ENCODE measurements at places on chromosomes 13 and 19.

- DNase-seq = no peak
Measured at GRCh38 chr19:45040059-45040771, 1.4 kb downstream of the CLASRP start.

DNA sequence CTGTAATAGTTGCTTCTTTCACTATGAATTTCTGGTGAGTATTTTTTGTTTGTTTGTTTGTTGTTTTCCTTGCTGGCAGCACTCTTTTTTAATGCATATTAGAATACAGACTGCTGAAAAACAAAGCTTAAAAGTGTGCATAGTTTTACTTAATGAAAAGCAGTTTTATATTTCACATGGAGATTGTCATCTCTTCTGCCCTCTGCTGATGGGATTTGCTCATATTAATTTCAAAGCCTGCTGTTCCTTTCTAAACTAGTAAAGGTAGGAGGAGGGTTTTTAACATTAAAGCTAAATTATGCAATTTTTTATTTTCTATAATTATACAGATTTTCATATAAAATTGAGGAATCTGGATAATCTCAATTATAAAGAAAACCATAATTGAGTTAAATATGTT, 692.6 kb upstream of the SLITRK1 start:
- DNase-seq = no peak

GRCh38 chr13:68940049-68940448, 1167.6 kb upstream of the ATXN8OS start:
- no peak for DNase-seq

DNA sequence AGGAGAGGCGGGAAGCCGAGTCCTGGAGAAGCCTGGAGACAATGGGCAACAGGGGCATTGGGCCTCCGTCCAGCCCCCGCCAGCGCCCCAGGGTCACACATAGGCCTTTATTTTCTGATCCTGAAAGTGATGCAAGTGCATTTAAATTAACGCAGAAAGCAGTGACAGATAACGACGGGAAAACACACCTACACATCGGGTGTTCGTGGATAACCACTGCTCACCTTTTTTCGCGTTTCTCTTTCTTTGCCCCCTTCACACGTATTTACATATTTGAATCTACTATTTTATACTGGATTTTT, 30.4 kb upstream of the GRTP1 start:
- no peak for DNase-seq

DNA sequence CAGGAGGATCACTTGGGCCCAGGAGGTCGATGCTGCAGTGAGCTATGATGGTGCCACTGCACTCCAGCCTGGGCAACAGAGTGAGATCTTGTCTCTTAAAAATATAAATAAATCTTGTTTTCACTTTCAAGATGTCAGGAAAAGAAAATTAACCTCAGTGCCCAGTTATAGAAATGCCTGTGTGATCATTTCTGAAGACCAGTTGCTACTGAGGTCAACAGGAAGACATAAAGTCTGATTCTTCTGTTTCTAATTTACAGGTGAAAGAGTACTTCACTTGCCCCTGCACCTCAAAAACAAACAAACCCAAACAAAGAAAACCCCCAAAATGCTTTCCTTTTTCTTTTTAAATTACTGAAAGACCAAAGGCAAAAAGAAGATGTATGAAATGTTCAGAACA, 174.3 kb upstream of the NBEA start:
- DNase-seq = no peak

DNA sequence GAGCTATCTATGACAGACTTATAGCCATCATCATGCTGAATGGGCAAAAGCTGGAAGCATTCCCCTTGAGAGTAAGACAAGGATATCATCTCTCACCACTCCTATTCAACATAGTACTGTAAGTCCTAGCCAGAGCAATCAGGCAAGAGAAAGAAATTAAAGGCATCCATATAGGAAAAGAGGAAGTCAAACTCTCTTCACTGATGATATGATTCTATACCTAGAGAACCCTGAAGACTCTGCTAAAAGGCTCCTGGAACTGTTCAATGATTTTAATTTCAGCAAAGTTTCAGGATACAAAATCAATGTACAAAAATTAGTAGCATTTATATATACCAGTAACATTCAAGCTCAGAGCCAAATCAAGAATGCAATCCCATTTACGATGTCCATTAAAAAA, 21.7 kb upstream of the C1QTNF9B start:
- no peak for DNase-seq

DNA sequence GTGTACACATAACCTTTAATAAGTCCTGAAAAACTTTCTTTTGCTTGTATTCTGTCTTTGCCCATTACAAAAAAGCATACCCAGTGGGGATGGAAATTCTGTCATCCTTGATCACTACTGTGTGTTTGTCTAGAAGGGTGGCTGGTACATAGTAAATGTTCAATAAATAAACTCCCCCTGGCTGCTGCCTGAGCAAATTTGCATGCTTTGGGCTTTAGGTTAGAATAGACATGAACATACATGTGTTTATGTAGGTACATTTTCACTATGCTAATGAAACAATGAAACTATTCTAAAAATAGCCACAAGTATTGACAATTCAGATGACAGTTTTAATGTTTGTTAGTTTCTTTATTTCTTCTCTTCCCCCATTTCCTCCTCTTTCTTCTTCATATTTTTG, 36.1 kb downstream of the TNFSF13B start:
- DNase-seq = no peak

- no peak for DNase-seq
Measured at GRCh38 chr19:39740395-39740794, 2.6 kb upstream of the CLC start.

DNA sequence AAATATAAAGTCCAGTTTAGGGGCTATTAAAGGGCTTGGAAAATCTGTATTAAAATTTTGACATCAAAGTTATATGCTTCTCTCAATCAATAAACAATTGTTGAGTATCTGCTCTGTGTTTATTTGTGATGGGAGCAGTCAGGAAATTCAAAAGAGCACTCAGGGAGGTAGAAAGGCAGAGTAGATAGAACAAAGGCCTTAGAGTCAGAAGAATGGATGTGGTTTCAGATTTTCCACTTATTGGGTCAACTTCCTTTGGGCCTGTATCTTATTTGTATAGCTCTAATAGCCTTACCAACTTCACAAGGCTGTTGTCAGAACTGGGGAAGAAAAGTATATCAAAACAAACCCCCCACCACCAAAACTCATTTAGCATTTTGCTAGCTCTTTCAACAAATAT, 302.6 kb downstream of the SPRY2 start:
- no peak for DNase-seq

GRCh38 chr13:51588406-51588949, 4.2 kb downstream of the WDFY2 start:
- DNase-seq = no peak

DNA sequence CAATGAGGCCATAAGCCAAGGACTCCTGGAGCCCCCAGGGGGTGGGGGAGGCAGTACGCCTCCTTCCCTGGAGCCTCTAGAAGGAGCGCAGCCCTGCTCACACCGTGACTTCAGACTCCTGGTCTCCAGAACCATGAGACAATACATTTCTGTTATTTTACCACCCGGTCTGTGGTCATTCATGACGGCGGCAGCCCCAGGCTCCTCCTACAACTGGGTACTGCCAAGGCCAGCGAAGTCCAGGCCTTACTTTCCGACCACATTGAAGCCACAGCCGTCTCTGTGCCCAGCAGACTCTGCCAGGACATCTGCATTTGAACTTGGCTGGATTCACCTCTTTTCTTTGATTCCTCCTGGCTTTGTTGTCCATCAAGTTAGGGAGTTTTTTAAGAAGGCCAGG, 10.5 kb downstream of the GNG7 start:
- no peak for DNase-seq

GRCh38 chr13:42258747-42259146, 13.2 kb upstream of the AKAP11 start:
- no peak for DNase-seq

- DNase-seq = no peak
Measured at GRCh38 chr19:2478756-2479555, 3.0 kb downstream of the GADD45B start.

All from stimulated activated CD8-positive, alpha-beta memory T cell treated with anti-CD3 and anti-CD28 coated beads, Interleukin-2, amount 100 ng/mL, for 1 hour (primary cell).